ENCODE measurements at places on chromosomes 5 and 9.

GRCh38 chr9:127452691-127453090 is 1.4 kb downstream of the LRSAM1 start:
- DNase-seq, result no peak

DNA sequence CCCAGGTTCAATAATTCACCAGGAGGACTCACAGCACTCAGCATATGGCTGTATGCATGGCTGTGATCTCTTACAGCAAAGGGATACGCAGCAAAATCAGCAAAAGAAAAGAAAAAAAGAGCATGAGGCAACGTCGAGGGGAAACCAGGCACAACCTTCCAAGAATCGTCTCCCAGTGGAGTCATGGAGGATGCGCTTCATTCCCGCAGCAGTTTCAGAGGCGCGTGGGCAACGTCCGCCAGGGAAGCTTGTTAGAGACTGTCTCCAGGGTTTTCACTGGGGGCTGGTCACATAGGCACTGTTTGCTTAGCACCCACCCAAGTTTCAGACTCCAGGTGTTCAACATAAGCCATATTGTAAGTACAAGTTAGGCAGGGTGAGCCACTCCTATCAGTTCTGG is 44.6 kb downstream of the NSG2 start:
- DNase-seq, result no peak

- DNase-seq, result no peak
Measured at GRCh38 chr5:83011985-83012384, 65.2 kb downstream of the TMEM167A start.

- no peak for DNase-seq
Measured at GRCh38 chr5:138632900-138633489, 57.8 kb upstream of the HSPA9 start.

- no peak for DNase-seq
Measured at GRCh38 chr5:167029488-167029887, 1262.0 kb upstream of the WWC1 start.

- no peak for DNase-seq
Measured at GRCh38 chr5:66839636-66840185, 243.5 kb downstream of the MAST4 start.

DNA sequence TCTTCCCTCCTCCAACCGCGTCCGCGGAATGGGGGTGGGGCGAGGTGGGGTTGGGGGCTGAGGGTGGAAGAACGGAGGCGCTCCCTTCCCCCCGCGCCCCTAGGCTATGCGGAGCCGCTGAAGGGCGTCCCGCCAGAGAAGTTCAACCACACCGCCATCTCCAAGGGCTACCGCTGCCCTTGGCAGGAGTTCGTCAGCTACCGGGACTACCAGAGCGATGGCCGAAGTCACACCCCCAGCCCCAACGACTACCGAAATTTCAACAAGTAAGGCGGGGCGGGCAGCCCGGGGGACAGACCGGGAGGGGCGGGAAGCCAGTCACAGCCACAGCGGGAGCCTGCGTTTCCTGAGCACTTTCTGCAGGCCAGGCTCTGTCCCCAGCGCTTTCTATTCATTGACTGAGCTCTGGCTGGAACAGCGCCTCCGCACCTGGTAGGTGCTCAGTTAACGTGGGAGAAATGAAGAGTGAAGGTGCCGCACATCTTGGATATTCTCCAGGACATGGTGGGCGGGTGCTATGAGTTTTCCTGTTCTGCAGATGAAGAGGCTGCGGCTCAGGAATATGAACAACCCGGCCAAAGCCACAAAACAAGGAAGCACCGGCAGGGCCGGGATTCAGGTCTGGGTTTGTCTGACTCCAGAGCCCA is 11.3 kb downstream of the MYOZ3 start:
- no peak for DNase-seq

- no peak for DNase-seq
Measured at GRCh38 chr9:14530366-14530765, 162.9 kb downstream of the ZDHHC21 start.

DNA sequence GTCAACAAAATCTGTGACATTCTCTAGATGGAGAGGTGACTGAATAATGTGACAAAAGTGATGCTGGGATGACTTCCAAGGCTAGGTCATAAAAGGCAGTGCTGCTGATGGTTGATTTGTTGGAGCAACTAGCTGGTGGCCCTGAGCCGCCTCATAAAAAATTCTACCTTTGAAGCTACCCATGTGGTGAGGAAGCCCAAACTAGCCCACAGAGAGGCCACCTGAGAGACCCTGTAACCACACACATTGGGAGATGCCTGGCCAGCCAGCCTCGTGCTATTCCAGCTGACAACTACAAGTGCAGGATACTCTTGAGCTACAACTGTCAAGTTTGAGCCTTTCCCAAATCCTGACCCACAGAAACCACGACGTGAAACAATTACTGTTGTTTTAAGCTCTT is 22.7 kb downstream of the CLTA start:
- DNase-seq, result no peak

GRCh38 chr9:97659771-97660170 is 26.1 kb downstream of the NCBP1 start:
- no peak for DNase-seq

DNA sequence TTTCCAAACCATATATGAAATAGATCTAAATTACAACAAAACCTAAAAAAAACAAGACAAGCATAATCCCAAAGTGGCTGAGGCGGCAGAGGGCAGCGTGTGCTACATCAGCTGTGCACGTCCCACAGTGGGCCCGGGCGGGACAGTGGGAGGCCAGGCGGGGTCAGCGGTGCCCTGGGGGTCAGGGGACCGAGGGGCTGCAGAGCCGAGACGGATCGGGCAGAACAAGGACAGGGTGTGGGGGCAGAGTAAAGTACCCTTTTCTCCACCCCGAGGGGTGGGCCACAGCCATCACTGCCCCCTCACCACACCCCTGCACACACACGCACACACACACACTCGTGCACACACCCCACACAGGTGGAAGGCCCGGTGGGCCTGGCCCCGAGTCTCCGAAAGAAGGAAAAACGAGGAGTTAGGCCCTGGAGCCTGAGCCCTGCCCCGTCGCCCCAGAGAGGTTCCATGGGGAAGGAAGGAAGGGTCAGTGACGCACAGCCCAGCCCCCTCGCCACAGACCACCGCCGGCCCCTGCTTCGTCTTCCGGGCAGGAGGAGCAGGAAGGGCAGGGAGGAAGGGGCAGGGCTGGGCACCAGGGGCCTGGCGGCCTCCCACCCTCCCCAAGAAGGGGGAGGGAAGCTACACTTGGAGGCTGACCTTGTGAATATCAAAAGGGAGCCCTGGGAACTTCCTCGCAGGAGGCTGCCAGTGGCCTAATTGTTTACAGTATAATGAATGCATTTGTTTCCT is 49.6 kb upstream of the UBAC1 start:
- no peak for DNase-seq

- DNase-seq, result no peak
Measured at GRCh38 chr5:133251296-133252132, 199.7 kb downstream of the HSPA4 start.

- no peak for DNase-seq
Measured at GRCh38 chr5:136174021-136174659, 18.8 kb downstream of the SMIM32 start.

- DNase-seq, result no peak
Measured at GRCh38 chr9:87499424-87500017, 1.9 kb downstream of the DAPK1 start.

- peak; percentile 41 for DNase-seq
Measured at GRCh38 chr9:79570448-79571308, 1.1 kb upstream of the TLE4 start.

DNA sequence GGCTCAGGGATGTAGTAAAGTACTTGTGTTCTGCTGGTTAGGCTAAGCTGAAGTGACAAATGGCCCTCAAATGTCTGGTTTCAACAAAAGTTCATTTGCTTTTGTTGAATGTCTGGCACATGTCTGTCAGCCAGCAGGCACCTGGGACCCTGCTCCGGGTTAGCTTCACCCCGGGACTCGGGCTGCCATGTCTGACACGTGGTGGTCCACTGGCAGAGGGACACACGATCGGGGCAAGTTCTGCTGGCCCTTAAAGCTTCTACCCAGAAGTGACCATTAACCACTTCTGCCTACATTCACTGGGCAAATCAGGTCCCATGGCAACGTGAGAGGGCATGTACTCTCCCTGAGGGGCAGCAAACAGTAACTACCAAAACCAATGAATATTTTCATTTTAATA is 23.8 kb downstream of the POLR1E start:
- no peak for DNase-seq

GRCh38 chr5:23367874-23368273 is 139.5 kb upstream of the PRDM9 start:
- no peak for DNase-seq

DNA sequence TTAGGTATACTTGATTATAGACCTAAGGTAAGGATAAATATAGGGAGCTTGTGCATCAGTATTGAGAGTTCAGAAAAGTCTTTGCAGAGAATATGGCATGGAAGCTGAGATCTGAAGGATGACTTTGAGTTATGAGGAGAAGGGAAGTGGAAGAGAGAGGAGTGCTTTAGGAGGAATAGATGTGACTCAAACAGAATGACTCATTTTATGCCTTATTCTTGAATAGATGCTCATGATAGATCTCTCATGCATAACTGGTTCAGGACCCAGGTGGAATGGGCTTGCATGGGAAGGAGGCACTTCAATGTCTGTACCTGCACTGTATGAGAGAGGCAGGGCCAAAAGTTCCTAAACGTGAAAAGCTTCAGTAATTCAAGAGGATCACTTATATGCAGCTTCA is 103.3 kb downstream of the CWC27 start:
- DNase-seq, result no peak

GRCh38 chr5:133930061-133930812 is 38.2 kb downstream of the C5orf15 start:
- no peak for DNase-seq

- no peak for DNase-seq
Measured at GRCh38 chr5:76380346-76381066, 22.6 kb upstream of the IQGAP2 start.

Measured in amniotic stem cell (primary cell).